ENCODE measurements at places on chromosomes 5 and 9.

- DNase-seq, result no peak
Measured at GRCh38 chr5:148394587-148395019, 10.8 kb downstream of the FBXO38 start.

- no peak for DNase-seq
Measured at GRCh38 chr5:164663198-164663989, 1158.0 kb downstream of the MAT2B start.

DNA sequence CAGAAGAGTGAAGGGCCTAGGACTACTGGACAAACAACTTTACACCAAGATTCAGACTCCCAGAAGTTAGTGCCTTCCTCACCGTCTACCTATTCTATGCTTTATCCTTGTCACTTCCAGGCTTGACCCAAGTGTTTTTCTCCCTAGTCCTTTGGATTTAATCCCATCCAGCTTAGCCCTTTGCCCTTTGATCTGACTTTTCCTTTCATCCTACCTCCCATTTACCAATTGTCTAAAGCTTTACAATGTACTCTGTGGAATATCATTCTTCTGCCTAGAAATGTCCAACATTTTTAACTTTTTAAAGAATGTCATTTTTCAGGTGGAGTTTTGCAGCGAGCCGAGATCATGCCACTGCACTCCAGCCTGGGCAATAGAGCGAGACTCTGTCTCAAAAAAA lies 292.1 kb downstream of the EPB41L4A start:
- no peak for DNase-seq

DNA sequence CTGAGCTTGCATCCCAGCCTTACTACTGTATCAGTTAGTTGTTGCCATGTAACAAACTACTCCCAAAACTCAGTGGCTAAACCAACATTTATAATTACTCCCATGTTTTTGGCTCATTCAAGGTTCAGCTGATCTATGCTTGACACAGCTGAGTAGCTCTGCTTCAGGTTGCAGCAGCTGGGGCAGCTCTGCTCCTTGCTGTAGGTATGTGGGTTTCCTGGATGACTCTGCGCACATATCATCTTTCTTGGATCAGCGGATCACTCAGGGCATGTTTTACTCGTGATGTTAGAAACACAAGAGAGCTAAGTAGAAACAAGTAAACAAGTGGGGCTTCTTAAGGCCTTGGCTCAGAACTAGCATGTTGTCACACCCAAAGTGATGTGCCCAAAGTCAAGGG lies 15.1 kb downstream of the TEK start:
- no peak for DNase-seq

DNA sequence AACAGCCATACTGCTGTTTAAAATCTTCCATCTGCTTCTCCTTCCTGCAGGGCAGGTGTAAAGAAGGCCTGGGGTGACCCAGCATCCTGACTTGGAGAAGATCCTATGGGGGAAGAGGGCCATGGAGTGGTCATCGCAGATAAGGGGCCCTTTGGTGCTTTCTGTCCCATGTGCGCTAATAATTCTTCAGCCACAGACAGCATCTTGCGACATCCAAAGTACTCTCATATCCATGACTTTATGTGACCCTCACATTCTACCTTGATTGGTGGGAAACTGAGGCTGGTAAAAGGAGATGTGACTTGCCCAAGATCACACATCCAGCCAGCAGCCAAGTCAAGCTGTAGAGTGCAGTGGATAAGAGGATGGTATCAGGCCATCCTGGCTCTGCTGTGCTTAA lies 44.3 kb upstream of the HAND1 start:
- DNase-seq, result no peak

DNA sequence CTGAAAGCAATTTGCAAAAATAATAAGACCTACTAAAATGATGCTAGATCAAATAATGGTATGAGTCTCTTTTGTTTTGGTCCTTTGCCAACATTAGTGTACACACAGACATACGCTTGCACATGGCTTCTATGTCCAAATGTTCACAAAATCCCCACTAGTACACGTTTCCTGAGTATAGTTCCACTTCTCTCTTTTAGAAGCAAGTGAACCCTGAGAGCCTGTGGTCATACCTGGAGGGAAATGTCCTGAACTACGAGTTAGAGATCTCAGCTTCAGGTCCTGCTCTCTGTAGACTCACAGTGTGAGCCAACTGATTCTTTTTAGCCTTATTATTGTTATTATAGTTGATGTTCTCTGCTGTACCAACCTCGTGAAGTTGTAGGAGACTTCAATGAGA lies 47.3 kb upstream of the ACTBL2 start:
- no peak for DNase-seq

- DNase-seq, result no peak
Measured at GRCh38 chr9:18979367-18979766, 53.6 kb downstream of the SAXO1 start.

DNA sequence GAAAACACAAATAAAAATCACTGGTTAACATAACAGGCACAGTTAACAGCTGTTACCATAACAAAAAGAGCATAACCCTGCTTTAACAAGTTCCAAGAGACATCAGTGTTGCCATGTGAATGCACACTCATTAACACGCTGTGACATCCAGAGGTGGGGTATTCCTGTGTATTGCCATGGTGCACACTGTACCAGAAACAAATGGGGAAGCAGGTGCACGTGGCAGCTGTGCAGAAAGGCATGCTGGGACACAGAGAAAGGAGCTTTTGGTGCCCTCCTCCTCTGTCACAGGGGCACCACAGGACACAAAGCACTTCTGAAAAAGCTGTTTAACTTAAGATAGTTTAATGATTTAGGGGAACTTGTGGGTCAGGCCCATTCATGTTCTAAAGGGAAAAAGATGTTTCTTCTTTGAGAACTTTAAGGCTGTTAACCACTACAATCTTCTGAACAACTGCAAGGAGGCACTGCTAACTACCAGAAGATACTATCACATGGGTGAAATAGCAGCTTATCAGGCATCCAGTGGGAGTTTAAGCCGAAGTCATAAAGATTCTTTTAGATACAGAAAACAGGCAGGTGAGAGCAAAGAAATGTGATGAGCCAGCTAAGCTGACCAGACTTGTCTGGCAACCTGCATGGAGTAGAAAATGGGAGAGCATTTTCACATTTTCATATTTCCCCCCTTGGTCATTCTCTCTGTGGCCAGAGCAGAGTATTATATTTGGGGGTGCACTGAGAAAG lies 56.4 kb upstream of the GOLPH3 start:
- peak; percentile 32 for DNase-seq

DNA sequence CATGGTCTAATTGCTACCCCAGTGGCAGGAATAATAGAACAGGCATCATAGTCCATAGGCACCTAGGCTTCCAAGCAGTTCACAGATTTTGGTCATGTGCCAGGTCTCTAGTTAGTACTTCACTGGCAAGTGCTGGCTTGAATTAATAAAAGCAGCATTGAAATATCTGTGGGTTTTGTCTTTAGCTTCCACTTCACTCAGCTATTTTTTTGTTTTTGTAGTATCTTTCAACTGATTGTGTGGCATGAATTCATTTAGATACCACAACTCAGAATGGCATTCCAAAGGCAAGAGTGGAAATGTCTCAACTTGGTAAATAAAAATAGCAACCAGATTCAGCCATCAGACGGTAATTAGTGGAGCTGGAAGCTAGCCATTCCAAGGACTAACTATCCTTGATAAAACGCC lies 27.9 kb upstream of the ITGA2 start:
- no peak for DNase-seq

- no peak for DNase-seq
Measured at GRCh38 chr9:130239741-130240241, 25.8 kb upstream of the HMCN2 start.

GRCh38 chr5:74616236-74617146 lies 24.0 kb downstream of the ENC1 start:
- no peak for DNase-seq

DNA sequence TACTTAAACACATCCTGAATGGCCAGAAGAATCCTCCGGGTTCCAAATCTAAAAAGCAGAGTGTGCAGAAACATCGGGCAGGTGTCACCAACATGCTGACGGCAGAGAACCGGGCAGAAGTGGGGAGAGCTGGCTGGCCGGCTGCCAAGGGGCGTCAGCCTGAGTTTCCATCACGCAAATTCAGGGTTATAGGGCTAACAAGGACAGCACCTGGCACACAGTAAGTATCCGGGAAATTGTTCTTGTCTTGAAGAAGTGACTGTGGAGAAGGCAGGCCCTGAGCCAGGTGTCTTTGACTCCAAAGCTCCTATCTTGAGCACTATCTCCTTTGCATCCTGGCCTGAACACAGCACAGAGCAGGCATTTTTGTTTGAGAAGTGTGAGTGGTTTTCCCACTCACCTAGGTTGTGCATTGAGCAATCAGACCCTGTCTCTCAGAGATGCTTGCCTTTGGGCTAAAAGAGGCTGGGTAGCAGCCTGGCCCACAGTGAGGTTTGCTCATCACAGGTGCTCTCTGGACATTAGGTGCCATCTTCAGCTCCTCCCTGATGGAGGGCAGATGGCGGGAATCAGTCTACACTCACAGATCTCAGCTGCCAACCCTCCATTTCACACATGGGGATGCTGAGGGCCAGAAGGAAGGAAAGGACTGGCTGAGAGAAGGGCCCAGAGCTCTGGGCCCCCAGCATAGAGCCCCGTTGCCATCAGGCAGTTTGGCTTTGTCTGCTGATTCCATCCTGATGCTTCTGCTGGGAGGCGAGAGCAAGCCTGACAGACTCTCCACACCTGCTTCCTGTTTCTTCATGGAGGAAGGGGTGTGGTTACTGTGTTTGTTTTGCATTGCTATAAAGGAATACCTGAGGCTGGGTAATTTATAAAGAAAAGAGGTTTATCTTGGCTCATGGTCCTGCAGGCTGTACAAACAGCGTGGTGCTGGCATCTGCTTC lies 52.8 kb downstream of the WHRN start:
- no peak for DNase-seq

GRCh38 chr5:125190232-125191087 lies 444.0 kb upstream of the ZNF608 start:
- DNase-seq, result no peak

- DNase-seq, result no peak
Measured at GRCh38 chr9:22165144-22165543, 156.0 kb upstream of the CDKN2B start.

DNA sequence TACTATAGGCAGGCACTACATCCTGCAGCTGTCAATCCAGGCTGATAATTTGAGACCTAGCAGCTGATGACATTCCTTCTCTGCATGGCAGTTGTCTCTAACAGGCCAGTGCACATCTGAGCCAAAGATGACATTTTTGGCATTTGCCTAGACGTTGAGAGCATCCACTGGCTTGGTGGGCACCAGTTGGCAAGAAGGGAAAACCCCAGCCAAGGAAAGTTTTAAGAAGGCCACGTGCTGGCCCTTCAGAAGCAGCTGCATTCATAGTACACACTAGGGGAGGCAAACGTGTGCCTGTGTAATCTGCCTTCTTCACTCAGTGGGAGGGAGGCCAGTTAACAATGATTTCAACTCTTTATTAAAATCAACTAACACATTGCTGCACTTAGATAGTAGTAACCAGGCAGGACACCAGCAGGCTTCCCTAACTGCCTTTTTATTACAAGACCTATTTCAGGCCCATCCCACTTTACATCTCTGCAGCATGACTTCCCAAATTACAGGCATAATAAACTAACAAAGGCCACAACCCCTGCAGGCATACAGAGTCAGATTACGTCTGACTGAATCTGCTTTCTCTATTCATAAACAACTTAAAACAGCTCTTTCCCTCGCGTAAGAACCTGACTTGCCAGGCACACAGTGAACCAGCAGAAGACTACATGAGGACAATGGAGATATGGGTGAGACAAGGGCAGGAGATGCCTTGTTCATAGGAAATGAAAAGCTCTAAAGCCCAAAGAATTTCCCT lies 576.3 kb downstream of the PDE4D start:
- DNase-seq, result peak; percentile 76

- DNase-seq, result no peak
Measured at GRCh38 chr9:87834357-87834756, 48.3 kb upstream of the SPATA31E1 start.

- DNase-seq, result no peak
Measured at GRCh38 chr9:71758277-71758676, 10.0 kb downstream of the CEMIP2 start.

- no peak for DNase-seq
Measured at GRCh38 chr5:1168796-1169195, 32.6 kb upstream of the SLC6A19 start.

DNA sequence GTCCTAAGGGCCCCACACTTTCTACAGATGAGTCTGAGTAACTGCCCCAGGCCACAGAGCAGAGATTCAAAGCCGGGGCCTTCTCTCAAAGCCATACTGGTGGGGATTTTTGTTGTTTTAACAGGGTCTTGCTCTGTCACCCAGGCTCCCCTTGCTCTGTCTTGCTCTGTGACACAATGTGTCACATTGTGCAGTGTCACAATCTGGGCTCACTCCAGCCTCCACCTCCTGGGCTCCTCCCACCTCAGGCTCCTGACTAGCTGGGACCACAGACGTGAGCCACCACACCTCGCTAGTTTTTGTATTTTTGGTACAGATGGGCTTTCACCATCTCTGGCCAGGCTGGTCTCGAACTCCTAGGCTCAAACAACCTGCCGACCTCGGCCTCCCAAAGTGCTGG lies 8.6 kb downstream of the AGPAT2 start:
- no peak for DNase-seq

- no peak for DNase-seq
Measured at GRCh38 chr9:7500521-7500920, 299.1 kb downstream of the DMAC1 start.

DNA sequence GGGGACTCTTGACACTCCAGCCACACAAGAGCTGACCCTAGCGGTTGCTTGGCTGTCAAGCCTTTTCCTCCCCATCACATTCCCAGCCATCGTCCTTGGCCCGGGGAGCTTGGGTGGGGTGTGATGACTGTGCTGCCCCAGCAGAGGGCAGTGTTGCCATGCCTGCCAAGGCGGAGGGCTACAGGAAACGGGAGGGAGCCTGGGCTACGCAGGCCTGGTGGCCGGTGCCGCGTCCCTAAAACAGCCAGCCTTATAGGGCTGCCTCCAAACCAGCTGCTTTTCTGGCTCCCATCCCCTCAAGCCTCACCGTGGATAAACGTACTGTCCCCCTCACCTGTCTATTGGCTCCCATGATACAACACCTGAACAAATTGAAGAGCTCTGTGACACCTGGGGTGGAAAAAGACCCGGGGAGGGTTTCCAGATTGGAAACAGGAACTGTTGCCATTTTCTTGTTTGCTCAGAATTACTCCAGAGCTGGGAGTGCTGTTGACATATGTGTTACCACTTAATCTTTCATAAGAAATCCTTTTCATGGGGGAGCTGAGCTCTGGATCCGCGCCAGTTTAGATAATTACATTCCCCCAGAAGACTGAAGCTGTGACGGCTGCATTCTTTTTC lies 72.8 kb upstream of the ASTN2 start:
- peak; percentile 31 for DNase-seq

- no peak for DNase-seq
Measured at GRCh38 chr5:96642281-96642640, 19.9 kb upstream of the CAST start.

GRCh38 chr9:30519756-30520155 lies 1864.7 kb upstream of the ACO1 start:
- DNase-seq, result no peak

DNA sequence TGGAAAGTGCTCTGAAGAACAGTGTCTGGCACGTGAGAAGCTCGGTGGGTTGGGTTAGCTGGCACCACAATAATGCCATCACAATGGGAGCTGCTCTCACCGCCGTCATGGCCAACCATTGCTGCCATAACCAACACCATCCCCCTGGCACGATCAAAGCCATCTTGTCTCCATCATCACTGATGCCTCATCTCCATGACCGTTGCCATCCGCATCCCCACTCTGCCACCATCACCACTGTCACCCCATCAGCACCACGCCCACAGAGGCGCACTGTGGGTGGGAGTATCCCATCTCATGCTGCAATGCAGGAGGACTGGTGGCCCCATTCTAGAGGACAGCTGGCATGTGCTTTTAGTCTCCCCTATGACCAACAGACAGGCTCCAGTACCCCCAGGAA lies 23.7 kb downstream of the NR5A1 start:
- no peak for DNase-seq

Data from urinary bladder (tissue), 4 donors.